ENCODE measurements at places on chromosomes 7 and 10. TPM values are rescaled to one million over a fixed set of nuclear protein-coding genes. Genes with fewer than 3 reads are reported as not detected.

GRCh38 chr10:88386204-88386788 is 196.8 kb downstream of the RNLS start:
- DNase-seq = no peak

DNA sequence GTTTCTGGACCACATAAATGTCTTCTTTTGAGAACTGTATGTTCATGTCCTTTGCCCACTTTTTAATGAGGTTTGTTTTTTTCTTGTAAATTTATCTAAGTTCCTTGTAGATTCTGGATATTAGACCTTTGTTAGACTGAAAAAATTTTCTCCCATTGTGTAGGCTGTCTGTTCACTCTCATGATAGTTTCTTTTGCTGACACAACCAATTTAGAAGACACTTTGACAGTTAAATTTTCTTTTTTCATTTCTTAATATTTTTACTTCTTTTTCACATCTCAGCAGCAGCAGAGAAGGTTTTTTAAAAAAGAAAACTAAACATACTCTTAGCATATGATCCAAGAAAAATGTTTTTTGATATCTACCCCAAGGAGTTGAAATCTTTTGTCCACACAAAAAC is 61.8 kb downstream of the RNF32 start:
- no peak for DNase-seq

- no peak for DNase-seq
These were observed 13.1 kb upstream of the SGMS1 start for GRCh38 chr10:50636618-50637579.

Gene SLC18A2
- total RNA-seq = 4.6 TPM

Gene NRP1
- 243 TPM for total RNA-seq
